Activated CD4-positive, CD25-positive, alpha-beta regulatory T cell (primary cell): ENCODE measurements at places on chromosomes 1 and 21.

DNA sequence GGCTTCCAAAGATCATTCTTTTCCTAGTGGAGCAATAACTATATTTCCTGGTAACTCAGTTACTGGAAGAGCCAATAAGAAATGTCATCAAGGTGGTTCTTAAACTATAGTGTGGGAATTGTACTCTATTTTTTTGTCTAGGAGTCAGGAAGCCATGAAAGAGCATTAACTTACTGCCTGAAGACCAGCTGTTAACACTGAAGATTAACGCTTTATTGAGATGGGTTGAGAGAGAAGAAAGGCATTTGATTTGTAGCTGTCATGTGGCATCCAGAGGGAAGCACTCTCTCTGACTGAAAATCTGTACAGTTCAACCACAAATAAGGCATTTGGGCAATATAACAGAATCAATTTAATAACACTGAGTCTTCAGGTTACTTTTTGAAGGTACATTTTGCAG is 76.0 kb downstream of the DNM3 start:
- no peak for DNase-seq

- DNase-seq: no peak
Measured at GRCh38 chr1:30857062-30857461, 51.5 kb downstream of the SDC3 start.

DNA sequence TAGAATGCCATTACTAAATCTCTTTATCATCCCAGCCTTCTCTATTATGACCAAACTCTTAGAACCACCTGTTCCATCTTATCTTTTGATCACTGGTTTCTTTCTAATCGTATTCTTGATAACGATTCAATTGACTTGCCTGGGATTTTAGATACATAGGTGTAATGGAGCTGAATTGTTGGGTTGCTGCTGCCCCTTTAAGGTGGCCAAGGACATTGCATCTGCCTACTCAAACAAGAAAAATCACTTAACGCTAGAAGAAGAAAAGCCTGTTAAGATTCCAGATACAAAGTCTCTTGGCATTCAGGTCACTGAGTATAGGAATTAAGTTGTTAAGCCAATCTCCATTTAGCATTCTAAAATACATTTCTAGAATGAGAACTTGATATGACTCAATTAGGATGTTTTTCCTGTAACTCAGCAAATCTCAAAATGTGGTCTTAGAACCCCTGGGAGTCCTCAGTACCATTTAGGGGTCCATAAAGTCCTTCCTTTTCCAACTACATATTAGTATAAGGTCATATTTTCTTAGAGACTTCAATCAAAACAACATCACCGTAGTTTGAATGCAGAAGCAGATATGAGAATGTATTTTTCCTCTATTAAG is 12.4 kb downstream of the NEXN start:
- no peak for DNase-seq

DNA sequence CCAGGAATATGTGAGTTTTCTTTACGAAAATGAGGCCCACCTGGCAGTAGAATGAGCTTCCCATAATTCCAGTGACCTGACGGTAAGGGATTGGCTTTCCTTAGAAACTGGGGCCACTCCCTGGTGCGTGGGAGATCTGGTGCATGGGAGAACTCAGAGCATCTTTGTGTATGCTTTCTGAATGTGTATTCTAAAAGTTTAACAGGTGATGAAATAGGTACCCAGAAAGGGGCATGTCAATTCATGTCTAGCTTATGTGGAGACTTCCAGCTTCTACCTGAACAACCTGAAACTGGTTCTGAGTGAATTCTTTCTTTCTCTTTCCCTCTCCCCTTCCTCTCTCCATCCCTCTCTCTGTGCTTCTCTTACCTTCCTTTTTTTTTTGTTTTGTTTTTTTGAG is 15.2 kb upstream of the FCRLA start:
- DNase-seq: no peak

DNA sequence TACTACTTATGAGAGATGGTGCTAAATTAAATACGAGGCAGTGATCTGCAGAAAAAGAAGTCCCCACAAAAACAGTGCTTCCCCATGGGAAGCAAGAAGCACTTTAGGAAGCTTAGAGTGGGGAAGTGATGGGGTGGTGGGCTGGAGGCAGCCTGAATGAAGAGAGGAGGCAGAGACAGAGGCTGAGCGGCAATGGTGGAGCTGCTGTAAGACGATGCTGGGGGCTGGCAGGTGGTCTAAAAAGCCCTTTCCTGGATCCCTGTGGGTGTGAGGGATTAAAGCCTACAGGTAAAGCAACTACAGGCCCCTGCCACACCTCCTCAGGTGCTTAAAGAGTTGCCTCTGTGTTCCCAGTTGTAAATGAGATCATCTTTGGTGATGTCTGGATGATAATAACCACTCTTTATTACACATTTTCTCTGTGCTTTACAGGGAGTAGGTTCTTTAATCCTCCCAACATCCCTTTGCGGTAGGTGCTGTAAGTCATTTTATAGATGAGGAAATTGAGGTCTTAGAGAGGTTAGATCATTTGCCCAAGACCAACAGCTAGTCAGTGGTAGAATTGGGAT is 39.2 kb downstream of the CNN3 start:
- DNase-seq: no peak

- DNase-seq: no peak
Measured at GRCh38 chr1:149932474-149932873, 4.2 kb downstream of the MTMR11 start.

GRCh38 chr1:12231276-12231595 is 1.4 kb downstream of the VPS13D start:
- DNase-seq: no peak

DNA sequence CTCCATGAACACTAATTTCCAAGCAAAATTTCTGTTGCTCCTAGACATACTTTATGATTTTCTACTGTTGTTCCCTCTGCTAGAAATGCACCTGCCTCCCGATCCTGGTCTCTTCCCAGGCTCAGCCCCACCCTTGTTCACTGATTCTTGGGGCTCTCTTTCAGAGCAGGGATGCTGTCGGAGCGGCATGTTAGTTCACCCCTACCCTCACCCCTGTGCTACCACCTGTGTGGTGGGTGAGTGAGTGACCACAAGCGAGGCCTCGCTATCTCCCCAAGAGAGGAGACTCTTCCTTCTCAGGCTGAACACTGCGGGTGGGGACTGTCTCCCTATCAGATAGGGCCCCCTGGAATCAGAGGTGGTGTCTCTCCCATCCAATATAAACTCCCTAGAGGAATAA is 4.9 kb upstream of the S100A8 start:
- DNase-seq: no peak

DNA sequence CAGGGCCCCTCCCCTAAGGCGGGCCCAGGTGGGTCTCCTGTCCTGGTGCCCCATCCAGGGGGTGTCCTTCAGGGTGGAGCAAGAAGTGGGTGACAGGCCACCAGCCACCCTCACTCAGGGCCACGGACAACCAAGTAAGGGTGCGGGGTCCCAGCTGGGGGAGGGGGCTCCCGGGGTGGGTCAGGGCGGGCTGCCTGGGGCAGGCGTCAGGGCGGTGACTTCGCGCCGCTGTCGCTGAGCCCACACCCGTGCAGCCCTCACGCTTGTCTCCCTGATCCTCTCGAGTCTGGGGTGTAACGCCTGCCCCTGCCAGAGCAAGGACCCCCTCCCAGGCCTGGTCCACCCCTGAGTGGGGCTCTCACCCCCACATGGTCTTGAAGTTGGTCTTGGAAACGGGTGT is 22.2 kb downstream of the ARHGEF16 start:
- DNase-seq: no peak

DNA sequence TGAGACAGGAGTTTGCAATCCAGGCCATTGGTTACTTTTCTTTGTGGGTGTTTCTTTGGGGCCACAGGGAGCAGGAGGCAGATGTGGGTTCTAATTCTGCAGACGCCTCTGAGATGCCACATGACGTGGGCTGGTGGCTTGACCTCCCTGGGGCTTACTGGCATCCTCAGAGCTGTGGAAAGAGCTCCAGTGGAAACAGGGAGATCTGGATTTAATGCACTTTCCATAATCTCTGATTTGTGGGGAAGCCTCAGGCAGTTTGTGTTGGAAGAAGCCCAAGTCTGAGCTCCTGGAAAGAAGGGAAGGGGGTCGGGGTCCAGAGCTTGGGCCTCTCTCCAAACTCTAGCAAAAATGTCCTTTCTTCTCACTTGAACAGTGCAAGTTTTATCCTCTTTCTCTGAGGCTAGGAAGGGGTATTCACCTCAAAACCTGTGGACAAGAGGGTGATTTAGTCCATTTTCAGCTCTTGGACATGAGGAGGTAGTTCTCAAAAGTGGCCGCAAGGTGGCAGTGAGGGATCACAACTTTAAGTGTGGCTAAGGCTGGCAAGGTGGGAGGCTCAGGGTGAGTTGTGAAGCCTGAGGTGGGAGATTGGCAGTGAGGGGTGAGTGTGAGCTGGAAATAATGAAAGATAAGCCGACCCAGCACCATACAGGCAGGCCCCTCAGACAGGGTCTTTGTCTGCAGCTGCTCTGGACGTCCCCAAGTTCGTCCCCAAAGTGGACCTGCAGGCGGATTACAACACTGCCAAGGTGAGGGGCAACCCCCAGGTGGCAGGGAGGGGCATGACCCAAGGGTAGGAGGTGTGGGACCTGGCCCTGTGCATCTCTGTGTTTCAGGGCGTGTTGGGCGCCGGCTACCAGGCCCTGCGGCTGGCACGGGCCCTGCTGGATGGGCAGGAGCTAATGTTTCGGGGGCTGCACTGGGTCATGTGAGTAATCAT is 9.2 kb downstream of the IKBKE start:
- DNase-seq: peak; percentile 47

DNA sequence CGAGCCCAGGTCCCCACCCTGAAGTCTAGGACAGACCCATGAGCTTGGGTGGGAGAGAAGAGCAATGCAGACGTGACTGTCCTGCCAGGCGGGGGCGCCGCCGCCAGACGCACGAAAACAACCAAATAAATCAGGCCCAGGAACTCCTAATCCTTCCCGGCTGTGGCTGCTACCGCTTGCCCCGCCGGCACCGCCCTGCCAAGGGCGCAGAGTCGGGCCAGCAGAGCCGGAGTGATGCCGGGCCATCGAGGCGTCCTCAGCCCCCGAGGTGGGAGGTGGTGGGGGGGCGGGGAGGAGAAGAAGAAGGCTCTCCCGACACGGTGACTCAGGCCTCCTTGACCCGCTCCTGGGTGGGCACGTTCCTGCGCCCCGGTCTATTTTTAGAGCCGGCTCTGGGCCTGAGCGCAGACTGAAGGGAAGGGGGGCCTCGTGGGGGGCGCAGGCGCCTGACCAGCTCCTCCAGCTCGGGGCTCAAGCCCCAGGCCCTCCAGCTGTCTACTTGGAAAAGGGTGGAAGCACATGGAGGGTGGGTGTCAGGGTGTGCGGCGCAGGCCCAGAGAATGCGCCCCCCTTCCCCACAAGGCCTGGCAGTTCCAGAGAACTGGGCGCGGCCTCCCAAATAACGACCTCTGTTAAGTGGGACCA is 10.7 kb upstream of the COL16A1 start:
- DNase-seq: no peak

- no peak for DNase-seq
Measured at GRCh38 chr1:200053646-200054045, 26.1 kb downstream of the NR5A2 start.

DNA sequence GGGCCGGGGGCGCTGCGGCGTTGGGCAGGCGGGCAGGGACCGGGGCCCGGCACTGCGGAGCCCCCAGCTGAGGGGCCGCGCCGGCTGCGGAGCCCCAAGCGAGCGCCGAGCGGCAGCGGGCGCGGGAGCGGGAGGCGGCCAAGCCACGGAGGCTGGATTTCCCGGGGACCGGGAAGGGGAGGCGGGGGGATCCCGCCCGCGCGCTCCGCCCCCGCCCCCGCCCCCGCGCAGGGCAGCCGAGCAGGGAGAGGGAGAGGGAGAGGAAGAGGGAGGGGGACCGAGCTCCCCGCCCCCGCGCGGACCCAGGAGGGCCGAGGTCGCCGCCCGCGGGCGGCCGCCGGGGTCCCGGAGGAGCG is at the start of gene DLGAP3:
TSS of gene DLGAP3 (minus strand) at position 154 of the 356 bp plus-strand sequence. CDS start 24,267 bp downstream, outside the sequence.
- DNase-seq: no peak

GRCh38 chr1:25140073-25140797 is 92.1 kb downstream of the SYF2 start:
- no peak for DNase-seq

DNA sequence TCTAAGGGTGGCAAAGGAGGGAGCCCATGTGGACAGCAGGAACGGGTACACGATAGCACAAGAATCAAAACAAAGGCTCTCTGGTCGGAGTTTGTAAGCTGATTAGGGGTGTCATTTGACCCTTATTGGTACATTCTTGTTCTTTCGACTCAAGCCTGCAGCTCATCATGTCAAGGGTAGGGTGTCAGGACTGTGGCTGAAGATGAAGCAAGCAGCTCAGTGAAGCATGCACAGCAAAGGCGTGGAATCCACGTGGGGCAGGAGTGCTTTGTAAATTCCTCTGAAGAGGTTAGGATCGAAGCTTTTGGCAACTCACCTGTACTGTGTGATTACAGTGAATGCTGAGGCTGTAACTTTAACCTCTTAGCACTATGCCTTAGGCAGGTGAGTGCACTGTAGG is 4.7 kb upstream of the ABCB10 start:
- DNase-seq: no peak

- no peak for DNase-seq
Measured at GRCh38 chr1:18546026-18546425, 65.3 kb downstream of the KLHDC7A start.

GRCh38 chr1:217059401-217059800 is 336.2 kb upstream of the ESRRG start:
- no peak for DNase-seq

DNA sequence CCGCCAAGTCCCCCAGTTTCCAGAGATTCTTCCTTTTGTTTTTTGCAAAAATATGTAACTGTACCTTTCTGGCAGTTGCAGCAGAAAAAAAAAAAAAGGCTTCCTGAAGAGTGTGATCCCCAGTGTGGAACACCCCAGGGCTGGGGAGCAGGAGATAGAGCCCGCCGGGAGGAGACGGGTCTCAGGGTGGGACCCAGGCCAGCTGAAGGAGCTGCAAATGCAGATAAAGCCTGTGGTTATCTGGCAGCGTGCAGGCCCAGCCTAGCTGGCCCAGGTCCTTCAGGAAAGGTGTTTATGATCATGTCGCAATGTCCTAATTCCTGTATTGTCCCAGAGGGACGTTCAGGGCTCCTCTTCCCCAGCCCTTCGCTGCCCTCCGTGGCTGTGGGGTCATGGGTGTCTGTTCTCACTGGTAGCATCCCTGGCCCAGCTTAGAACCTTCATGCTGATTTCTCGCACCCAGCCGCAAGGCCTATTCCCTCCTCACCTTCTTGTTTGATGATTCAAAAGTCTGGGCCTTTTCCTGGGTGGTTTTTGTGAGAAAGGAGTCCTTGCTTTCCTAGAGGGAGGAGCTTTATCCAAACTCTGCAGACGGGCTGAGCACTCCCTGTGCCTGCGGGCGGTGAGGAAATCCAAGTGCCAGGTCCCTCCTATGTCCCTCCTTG is 26.2 kb downstream of the RNF187 start:
- DNase-seq: no peak
